ENCODE measurements at places on chromosomes 11 and 22.

DNA sequence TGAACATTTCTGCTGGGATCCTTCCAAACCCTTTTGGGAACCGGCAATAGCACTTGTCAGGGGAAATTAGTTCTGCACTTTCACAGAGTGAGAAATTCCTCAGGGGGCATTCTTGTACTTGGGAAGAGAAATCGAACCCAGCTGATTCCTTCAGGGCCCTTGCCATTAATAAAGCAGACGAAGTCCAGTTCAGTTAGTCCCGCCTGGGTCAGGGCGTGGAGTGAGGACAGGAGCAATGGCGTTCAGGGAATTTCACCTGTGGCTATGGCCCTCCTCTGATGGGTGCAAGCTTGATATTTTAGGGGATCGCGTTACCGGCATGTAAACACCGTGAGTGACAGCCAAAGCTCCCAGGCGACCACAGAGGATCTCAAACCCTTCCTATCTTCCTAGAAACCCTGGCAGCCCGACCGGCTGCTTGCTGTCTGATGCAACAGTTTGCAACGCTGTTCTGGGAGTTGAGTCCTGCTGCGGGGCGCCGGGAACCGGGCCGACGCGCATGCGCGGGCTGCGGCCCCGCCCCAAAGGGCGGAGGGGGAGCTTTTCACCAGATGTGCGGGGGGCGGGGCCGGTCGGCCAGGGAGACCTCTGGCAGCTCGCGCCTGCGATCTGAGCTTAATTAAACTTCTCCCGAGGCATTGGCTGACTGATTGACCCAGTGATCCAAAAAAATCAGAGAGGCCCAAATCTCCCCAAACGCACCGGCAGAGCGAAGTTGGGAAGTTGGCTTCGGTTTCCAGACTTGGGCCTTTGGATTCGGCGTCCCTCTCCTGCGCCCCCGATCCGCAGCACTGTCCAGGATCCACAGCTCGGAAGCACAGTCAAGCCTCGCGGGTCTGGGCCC is 34.3 kb upstream of the CREB3L1 start:
- peak; percentile 98 for DNase-seq

DNA sequence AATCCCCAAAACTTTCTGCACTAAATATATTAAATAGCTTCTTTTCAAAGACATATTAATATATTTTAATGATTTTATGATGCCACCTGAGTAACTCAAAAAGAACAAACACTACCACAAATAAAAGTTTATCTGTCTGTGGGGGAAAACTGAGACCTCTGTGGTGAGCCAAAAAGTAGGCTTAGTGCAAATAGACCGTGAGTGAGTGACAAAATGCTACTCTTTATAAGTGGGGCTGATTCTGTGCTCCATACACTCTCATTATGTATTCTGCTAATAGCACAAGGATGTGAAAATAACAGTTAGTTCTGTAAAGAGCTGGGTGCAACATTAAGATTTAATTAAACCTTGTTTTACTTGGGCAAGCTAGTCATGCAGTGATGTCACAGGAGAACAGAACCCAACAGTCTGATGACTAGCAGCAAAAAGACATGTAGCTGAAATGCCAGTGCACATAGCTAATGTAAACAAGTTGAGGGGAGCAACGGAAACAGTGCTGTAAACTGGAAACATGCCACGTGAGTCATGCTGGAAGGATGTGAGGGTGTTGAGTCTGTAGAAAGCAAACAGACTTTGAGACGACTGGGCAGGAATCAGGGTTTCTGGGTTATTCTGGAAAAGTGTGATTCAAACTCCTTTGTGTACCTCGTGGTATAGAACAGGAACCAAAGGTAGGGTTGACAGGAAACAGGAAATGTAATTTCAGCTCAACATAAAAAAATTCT is 1130.4 kb downstream of the LRRC4C start:
- no peak for DNase-seq

DNA sequence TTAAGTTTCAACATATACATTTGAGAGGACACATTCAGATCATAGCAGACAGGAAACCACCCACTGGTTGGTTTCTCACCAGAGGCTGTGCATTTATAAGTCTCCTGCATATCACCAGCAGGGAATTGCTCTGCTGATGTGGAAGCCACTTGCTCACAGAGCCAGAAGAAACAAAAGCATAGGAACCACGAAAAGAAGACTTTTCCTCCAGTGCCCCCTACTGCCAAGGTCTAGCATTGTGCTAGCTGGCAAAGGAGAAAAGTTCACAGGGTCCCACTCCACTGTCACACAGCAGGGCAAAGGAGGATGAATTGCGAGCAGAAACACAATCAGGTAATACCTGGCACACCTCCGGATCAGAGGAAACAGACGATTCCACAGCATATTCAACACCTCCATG is 28.9 kb upstream of the ISX start:
- no peak for DNase-seq

DNA sequence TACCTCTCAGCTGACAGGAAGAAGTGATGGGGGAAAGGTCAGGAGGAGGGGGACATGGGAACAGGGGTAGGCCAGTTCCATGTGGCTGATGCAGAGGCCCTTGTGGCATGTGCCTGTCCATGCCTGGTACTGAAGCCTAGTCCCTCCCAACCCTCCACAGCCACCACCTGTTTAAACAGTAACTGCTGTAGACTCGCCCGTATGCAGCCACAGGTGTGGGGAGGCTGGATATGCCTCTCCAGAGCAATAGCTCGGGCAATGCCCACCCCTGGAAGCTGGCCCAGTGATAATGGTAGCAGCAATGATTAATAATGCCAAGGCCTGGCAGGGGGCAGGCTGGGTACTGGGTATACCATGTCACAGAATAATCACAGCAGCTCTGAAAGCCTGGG is 2.3 kb downstream of the SMTN start:
- DNase-seq = no peak

- DNase-seq = no peak
Observed at GRCh38 chr22:27380855-27381254, 420.7 kb downstream of the MN1 start.

DNA sequence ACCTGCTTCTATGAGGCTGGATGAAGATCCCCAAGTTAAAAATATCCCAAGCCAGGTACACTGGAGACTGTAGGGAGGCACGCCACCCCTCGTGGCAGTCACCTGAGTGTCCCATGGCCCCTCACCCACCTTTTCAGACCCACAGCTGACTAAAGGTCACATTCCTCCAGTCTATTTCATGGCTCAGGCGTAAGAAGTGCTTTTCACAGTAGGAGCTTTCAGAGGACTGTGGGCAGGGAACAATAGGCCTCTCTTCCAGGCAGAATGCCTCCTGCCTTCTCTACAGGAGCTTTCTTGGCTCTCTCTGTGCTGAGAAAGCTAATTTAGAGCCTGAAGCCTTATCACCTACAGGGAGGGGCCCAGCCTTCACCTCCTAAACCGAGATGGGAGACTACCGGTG is 73.8 kb downstream of the C11orf58 start:
- DNase-seq = no peak

DNA sequence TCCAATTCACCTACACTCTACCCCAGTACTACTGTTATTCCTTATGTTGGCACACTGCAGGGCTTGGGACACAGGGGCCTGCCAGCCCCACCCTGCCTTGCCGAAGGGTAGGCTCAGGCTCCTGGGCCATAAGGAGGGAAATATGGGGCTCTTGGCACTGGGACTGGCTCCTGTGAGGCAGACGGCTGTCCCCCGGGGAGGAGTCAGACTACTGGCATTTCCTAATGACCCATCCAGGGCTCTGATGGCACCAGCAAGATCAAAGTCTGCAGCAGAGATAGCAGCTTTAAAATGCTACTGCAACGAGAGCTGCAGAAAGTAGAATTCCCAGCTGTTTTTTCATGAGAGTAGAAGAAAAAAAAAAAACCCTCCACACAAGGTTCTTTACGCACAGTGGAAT is 42.2 kb upstream of the CYP2D6 start:
- DNase-seq = no peak

- DNase-seq = no peak
Observed at GRCh38 chr11:3006505-3007260, 14.6 kb upstream of the NAP1L4 start.

DNA sequence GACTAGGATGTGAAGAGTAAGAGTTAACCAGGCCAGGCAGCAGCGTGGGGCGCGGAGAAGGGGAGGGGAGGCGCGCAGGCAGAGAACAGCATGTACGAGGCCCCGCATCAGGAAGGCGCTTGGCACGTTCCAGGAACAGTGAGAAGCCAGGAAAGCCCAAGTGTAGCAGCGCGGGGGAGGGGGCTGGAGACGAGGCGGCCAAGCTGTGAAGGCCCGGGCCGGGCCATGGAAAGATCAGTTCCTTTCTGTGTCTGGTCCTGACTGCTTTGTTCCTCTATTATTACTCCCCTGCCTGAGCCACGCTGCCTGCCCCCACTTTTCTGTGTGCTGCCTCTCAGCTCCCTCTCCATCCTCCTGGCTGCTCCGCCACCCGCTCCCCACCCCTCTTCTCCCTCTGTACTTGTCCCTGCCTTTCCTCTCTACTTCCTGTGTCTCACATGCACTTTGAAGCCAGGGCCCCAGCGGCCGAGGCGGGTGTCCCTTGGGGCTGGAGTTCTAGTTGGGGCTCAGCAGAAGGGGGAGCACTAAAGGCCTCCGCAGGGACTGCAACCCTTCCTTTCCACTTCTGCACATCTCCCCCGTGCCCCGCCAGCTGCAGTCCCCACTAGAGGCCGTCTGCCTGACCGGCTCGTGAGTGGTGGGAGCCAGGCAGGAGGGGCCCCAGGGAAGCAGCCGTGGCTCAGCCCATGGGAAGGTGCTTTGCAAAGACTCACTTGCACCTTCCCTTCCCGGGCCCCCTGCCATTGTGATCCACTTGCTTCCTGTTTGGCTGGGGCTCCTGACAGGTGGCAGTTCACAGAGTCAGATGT is 63.7 kb downstream of the PRDM11 start:
- no peak for DNase-seq

Data from hematopoietic multipotent progenitor cell treated with erythropoietin and hydrocortisone succinate and interleukin-3 and kit ligand, for 17 days (in vitro differentiated cells).